Activated effector memory CD4-positive, alpha-beta T cell treated with Interleukin-2 at 50 U/mL for 16 hours (primary cell): ENCODE measurements at places on chromosomes 16 and 17.

DNA sequence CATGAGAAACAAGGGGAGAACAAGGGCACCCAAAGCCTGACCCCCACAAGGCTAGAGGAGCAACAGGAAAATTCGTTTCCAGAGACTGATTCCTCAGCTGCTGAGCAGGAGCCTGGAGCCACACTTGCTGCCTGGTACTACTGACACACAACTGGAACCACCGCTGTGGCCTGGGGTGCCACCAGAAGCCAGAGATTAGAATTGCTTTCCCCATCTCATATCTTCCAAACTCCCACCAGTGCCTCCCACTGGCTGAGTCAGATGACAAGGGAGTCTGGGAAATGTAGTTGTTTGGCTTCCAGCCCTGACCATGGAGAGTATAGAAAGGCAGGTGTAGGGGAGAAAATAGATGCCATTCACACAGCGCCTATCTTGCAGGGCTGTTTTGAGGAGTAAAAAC is 4.1 kb upstream of the TMEM11 start:
- DNase-seq, result no peak

DNA sequence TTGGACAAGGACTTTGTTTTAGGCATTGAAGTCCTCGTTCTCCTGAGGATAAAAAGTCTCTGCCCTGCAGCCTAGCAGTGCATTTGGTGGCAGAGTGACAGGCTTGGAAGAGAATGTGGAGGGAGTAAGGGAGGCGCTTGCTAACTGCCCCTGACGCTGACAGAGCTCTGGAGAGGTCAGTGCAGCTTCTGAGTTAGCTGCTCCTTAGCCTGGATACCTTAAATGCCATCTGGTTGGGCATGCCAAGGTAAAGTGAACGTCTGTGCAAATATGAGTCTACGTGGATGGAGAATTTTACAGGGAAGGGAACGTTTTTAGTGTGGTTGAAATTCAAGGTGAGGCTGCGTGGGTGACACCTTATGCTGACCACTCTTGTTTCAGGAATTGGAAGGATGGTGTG is 44.4 kb downstream of the SEC14L1 start:
- DNase-seq, result no peak

DNA sequence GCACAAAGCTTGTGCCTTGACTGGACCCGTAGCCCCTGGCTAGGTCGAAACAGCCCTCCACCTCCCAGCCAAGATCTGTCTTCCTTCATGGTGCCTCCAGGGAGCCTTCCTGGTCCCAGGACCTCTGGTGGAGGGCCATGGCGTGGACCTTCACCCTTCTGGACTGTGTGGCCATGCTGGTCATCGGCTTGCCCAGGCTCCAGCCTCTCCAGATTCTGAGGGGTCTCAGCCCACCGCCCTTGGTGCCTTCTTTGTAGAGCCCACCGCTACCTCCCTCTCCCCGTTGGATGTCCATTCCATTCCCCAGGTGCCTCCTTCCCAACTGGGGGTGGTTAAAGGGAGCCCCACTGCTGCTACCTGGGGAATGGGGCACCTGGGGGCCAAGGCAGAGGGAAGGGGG is 3.5 kb downstream of the CTRL start:
- DNase-seq, result no peak

- no peak for DNase-seq
Measured at GRCh38 chr16:75294773-75295459, 43.5 kb upstream of the BCAR1 start.

DNA sequence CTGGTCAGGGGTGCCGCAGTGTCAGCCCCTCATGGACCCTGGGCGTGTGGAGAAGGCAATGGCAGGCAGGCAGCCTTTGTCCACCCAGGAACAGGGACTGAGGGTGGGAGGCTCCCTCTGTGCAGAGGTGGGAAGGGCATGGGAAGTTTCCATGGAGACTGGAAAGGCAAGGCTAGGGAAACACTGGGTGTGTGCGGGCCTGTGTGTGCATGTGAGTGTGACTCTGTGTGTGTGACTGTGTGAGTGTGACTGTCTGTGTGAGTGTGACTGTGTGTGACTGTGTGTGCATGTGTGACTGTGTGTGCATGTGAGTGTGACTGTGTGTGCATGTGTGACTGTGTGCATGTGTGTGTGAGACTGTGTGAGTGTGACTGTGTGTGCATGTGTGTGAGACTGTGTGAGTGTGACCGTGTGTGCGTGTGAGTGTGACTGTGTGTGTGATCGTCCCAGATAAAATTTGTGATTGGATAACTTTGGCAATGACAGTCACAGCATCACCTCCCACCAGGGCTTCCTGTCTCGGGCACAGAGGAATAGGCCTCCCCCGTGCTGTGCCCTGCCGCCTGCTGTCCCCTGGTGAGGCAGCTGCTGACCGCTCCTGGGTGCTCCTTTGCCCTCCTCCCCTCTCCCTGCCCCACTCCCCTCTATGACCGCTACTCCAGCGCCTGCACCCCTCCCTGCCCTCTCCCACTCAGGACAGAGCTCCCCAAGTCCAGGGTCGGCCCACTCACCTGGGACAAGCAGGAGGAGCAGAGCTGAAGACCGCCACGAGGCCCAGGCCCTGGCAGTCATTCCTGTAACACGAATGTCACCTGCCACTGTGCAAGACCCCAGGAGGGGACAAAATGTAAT is 698 bp downstream of the CD300C start:
- DNase-seq, result no peak

- no peak for DNase-seq
Measured at GRCh38 chr17:29560316-29560715, 6.5 kb downstream of the ABHD15 start.

DNA sequence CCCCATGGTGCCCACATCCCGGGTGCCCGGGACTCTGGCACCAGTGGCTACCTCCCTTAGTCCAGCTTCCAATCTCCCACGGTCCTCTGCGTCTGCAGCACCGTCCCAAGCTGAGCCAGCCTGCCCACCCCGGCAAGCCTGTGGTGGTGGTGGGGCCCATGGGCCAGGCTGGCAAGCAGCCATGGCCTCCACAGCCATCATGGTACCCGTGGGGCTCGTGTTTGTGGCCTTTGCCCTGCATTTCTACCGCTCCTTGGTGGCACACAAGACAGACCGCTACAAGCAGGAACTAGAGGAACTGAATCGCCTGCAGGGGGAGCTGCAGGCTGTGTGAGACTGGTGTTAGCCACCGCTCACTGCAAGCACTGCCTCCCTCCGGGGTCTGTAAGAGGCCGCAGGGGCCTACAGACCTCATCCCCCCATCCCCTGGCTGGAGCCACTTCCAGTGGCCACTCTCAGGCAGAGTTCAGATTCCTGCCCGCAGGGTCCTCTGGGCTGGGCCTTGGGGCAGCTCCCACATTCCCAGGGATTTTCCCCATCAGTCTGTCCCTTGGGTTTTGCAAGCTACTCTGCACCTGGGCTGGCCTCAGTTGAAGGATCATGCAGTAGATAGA is 3.9 kb upstream of the SETD1A start:
- DNase-seq, result peak; percentile 44

GRCh38 chr17:17778308-17779014 is 58.3 kb downstream of the SREBF1 start:
- DNase-seq, result no peak

GRCh38 chr17:7798839-7799238 is 35.2 kb upstream of the KDM6B start:
- no peak for DNase-seq

GRCh38 chr16:59905606-59906005 is 1171.5 kb upstream of the GOT2 start:
- no peak for DNase-seq

DNA sequence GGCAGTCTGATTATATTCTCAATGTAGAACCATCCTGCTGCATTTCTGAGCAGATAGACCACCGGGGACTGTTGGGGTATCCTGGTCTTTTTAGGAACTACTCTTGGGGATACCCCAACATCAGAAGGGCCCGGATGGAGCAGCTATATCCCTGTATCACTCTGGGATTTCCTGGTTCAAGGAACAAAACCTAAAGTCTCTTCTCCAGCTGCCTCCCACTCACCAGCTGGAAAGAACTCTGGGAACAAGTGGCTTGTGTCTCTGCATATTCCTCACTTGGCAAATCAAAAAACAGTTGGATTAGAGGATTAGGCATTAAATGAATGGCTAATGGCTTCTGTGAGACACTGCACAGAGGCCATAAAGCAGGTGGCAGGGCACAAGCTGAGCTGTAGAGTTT is 62.3 kb upstream of the HS3ST2 start:
- no peak for DNase-seq
